HT-29 (cell line): ENCODE measurements at places on chromosomes 5 and 9.
A peak's percentile ranks its signal among the peaks of the same experiment; 100 is the strongest.

DNA sequence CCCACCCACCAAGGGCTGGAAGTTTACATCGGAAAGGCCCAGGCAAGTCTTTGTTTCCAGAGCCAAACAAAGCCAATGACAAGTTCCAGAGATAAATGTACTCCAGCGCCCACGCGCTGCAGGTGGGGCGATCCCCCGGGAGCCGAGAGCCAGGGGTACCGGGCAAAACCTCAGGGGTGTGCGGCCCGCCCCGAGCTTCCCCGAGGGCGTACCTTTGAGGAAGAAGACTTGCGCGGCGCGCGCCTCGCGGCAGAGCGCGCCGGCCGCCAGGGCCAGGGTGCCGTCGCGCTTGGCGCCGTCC lies 671 bp downstream of the DUSP1 start:
- DNase-seq = no peak

DNA sequence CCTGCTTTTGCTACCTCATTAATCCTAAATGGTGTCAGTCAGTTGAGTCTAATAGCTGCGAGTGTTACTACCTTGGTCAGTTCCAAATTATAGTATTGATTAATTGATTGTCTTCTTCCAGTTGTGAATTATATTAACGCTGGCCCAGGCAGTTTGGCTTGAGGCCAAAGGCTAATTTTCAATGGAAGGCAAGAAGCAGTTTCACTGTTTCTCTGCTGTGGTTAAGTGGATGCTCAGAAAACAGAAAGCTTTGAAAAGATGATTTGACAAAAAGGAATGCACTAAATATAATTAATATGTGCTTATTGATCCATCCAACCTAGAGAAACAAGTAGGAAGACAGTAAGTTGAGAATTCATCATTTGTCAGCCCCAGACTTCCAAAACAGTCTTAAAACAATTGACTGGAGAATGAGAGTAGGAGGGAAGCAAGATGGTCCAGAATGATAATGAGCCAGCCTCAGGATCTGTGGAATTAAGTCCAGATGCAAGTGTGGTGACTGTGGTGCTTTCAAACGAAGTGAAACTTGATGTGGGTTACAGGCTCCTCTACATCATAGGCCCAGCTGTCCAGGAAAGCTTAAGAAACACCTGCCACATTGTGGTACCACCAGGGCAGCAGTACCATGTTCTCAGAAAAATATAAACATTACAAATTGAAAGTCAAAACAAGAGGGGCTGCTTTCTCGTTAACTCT lies 1371.0 kb upstream of the DMAC1 start:
- DNase-seq = no peak

DNA sequence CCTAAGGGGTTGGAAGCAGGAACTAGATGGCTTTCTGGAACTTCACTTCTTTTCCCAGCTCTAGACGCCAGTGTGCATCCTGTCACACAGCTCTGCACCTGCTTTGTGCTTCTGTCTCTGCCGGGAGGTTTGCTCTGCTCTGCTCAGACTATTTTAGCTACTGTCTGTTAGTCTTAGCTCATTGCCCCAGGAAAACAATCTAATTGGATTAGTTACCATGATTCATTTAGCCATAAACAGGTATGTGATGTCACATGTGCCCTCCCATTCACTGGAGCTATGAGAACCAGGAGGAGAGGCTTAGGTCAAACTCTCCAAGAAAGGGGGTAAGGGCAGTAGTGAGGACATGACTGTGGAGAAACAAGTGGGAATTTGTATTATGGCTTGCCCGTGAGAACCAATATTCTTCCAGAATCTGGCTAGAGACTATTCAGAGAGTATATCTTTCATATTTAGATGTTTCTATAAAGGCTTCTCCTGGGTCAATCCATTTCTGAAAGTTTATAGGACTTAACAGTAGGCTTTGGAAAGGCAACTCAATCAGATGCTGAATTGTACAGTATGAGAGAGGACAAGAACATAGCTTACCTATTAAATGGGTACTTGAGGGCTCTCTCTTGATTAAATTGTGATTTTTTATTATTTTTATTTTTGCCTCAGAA lies 22.4 kb upstream of the NREP start:
- DNase-seq = no peak

DNA sequence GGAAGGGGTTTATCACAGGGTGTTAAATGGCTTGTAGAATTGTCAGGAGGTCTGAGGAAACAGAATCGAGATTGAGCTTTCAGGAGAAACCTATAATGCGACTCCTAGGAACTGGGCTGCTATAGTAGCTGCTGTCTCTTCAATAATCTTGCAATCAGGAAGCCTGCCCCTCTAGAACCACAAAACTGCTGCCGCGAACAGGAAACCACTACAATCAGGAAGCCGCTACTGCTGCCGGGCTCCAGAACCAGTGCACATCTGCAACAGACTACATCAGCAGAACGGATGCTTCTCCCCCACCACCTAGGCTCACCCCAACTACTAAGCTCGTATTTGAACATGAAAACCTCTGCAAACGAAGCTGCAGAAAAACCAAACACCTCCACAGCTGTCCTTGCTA lies 31.6 kb downstream of the TNFSF8 start:
- no peak for DNase-seq

GRCh38 chr9:80789831-80790230 lies 899.5 kb downstream of the TLE1 start:
- no peak for DNase-seq

- no peak for DNase-seq
Measured at GRCh38 chr9:8718121-8718725, 918.6 kb upstream of the DMAC1 start.

DNA sequence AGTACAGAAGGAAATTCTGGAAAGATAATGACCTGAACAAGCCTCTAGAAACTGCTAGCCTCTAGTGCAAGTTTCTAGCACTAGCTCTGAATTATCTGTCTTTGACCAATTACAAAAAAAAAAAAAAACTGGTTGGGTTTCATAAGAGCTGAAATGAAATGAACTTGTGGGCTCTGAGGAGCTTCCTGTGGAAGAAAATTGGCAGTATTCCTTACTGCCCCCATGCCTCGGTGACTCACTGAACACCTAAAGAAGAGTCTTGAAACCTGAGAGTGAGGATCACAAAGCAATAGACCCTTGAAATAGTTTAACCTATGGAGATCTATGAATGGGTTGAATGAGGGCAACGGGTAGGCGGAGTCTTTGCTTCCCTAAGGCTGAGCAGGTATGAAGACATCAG lies 263.6 kb upstream of the RASA1 start:
- DNase-seq = no peak

DNA sequence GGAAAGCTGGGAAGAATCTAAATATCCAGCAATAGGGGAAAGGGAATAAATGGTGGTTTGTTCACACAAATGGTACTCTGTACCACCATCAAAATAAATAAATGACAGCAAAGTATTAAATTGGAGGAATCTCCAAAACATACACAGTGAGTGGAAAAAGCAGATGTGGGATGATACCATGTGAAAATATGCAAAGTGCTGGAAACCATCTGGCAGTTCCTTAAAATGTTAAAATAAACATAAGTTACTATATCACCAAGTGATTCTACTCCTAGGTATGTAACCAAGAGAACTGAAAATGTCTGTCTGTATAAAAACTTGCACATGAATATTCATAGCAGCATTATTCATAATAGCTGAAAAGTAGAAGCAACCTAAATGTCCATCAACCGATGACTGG lies 41.9 kb upstream of the TEX48 start:
- DNase-seq = no peak

DNA sequence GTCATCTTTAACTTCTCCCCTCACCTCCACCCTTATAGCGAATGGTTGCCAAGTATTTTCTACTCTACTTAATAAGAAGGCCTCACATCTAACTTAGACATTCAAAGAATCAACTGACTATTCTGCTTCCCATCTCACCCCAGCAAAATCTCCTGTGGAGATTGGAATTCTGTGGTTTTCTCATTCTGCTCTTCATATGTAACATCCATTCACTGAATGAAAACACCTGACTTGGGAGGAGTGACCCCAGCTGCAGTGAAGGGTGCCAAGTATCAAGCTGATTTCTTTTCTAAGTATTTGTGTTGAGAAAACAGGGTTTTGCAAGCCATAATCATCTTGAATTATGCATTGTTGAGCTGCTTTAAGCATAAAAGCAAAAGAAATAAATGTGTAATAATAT lies 42.5 kb upstream of the TAF1L start:
- DNase-seq = no peak

DNA sequence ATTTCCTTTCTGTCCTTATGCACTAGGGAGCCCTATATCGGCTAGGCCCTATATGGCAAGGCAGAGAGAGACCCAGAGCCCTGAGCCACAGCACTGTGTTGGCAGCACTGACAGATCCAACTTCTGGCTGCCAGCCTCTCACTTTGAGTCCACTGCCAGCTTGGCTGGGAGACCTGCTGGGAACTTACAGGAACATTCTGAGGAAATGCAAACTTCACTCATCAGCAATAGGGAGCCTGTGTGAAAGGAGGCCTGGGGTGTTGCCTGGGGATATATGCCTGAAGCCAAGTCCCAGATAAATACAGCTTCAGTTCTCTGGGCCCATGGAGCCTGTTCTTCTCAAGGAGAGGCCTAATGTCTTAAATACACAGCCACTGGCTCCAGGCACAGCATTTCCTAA lies 78.0 kb downstream of the ADRB2 start:
- DNase-seq = no peak

GRCh38 chr9:95010431-95010838 lies 283.9 kb downstream of the AOPEP start:
- DNase-seq = no peak

GRCh38 chr5:96680759-96681470 lies 18.7 kb downstream of the CAST start:
- DNase-seq = no peak

DNA sequence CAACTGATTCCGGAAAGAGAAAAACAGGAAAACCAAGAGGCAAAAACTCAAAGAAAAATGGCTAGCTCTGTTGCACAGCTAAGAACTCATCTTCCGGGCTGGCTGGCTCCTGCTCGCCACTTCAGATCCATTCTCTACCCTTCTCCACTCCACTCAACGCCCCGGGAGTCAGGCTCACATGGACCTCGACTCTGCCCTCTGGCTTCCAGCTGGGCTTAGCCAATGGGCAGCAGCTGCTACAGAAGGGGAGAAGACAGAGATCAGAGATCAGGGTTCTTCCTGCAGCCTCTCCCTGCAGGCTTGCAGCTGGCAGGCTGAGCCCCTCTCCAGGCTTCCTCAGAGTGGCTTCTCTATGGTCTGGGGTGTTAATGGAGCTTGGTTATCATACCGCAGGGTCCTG lies 187.5 kb downstream of the MED10 start:
- no peak for DNase-seq

- no peak for DNase-seq
Measured at GRCh38 chr5:141485321-141486055, 658 bp downstream of the PCDHGC4 start.

GRCh38 chr5:84622461-84622860 lies 237.8 kb upstream of the EDIL3 start:
- DNase-seq = no peak

DNA sequence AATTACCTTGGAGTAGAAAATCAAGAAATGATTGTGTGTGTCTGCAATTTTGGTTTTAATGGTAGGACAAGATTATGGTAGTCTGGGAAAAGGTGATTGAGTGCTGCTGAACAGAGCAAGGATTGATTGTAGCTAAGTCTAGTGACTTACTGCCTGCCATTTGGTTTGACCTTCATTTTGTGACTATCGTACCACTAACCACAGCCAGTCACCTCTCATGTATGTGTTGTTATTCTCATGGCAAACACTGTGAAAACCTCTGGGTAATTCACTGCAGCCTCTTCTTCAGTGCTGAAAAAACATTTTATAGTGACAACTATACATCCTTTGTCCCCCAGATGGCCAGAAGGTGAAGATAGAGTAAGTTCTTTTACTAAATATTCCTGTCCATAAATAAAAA lies 37.5 kb downstream of the CTNNA1 start:
- DNase-seq = no peak

DNA sequence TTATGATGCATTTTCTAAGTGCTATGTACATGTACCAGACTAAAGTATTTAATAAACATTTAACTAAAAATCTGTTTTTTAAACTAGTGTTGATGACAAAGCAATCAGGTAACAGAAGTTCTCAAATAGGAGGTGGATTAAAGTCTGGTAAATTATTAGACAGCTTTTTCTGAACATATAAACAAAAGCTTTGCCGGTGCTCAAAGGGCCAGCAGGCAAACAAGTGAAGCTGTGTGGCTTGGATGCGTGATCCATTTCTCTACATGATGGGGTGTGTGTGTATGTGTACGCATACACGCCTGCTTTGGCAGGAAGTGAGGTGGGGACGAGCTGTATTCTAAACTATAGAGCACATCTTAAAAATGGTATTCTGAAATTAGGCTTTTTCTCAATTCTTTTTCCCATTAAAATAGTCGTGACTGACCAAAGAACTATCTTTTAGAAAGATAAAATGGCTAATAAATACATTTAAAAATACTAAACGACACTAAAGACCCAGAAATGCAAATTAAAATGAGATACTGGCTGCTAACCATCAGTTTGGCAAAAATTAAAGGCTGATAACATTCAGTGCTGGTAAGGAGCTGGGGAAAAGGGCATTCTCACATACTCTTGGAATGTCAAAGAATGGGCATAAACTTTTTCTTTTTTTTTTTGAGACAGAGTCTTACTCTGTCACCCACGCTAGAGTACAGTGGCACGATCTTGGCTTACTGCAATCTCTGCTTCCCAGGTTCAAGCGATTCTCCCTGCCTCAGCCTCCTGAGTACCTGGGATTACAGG lies 174.0 kb downstream of the MAPKAP1 start:
- DNase-seq = no peak

- DNase-seq = peak; percentile 22
Measured at GRCh38 chr5:107985144-107985543, 314.4 kb upstream of the EFNA5 start.

DNA sequence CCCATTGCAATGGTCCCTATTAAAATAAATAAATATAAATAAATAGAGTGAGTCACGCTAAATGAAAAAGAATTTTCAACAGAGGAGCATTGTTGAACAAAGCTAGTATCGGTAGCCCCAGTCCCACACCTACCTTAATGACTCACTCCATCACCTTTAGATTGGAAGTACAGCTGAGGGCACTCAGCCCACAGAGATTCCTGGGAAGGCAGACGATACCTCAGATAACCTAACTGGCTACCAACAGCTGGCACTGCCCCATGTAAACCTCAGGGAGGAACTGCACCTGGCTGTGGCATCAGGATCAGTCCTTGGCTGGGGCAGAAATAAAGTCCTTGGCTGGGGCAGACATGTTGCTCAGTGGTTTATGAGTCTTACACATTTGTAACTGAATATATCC lies 49.3 kb downstream of the SPRY4 start:
- DNase-seq = peak; percentile 52

DNA sequence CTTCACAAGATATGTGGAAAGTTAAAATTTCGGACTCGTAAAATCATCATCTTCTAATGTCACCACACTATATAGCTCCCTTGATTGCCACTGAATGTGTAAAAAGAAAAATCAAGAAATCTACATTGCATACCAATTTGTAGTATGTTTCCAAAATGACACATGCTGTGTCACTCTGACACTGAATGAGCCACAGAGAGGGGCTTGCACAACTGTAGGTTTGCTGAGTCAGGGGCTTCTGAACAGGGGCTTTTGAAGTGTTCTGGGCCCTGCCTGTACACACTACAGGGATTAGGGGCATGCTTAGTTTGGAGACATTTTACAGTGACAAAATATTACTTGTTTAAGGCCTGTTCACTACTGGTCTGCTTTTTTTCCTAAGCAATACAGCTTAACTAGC lies 234.4 kb upstream of the GRAMD2B start:
- DNase-seq = no peak
